ENCODE measurements at places on chromosomes 1 and 21.

GRCh38 chr1:54017979-54018378, at the start of gene LDLRAD1:
Gene LDLRAD1 (minus strand): TSS chr1:54018186. CDS start chr1:54018112, 74 bp downstream.
- no peak for DNase-seq

DNA sequence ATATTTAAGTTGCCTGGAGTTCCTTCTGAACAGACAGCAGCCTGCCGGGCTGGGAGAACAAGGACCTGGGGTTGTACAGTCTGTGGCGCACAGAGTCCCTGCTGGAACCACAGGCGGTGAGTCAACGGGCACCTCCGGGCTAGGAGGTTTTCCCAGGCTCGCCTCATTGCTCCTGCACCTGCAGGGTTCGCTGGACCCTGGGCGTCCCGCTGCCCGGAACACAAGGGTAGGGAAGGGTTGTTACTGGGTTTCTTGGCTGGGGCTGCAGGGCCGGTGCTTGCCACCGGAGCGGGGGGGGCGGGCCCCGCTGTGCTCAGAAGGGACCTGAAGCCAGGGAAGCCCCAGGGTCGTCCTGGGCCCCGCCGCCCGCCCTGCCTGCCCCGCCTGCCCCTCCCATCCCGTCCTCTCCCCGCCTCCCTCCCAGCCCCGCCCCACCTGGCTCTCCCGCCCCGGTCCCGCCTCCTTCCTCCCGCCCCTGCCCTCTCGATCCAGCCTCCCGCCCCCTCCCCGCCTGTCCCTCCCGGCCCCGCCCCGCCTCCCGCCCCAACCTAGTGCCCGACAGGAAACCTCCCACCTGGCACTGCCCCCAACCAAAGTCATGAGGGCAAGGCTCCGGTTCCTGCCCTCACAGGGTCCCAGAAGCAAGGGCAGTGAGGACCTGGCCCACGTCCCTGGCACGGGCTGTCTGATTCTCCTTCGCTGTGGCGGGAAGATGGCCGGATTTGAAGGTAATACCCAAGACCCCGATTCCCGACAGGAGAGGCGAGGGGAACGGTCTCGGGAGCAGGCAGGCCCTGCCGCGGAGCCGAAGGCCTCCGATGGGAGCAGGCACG, 6.8 kb downstream of the JMJD4 start:
- peak; percentile 55 for DNase-seq

- peak; percentile 69 for DNase-seq
These were observed 76.2 kb upstream of the KAZN start for GRCh38 chr1:14522077-14522925.

- DNase-seq, result no peak
These were observed 704 bp upstream of the TOMM40L start for GRCh38 chr1:161225178-161225533.

DNA sequence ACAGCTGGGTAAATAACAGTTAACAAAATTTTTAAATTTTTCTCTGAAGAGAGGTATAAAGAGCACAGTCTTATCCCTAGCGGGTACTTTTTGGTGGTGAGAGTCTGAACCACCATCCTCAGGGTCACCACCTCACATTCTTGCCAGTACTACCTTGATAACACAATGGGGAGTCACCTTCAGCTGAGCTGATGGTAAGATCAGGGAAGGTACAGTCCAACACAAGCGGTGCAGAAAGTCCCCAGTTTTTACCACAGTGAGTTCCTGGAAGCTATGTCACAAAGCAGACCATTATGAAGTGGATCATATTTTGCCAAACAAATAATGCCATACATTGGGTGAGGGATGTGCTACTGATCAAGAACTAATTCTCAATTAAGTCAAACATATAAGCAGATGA, 176.9 kb downstream of the FASLG start:
- no peak for DNase-seq

DNA sequence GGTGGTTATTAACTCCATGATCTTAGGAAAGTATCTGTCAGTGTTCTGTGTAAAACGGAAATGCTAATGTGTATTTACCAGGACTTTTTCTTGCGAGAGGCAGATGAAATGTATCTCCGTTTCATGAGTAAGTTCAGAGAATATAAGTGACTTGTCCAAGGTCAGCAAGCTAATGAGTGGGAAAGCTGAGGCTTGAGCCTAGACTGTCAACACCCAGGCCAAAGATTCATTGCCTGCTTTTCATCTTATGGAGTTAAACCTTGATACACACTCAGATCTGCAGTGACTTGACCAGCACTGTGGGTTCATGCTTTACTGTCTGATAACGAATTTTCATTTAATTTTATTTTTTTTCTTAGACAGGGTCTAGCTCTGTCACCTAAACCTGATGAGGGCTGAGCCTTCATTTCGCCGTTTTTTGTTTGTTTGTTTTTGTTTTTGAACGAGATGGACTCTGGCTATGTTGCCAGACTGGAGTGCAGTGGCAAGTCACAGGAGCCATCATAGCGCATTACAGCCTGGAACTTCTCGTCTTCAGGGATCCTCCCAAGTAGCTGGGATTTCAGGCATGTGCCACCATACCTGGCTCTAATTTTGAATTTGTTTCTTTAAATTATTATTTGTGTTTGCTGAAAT, 918 bp upstream of the JTB start:
- DNase-seq, result no peak

GRCh38 chr1:29641921-29642320, 405.6 kb downstream of the PTPRU start:
- no peak for DNase-seq

DNA sequence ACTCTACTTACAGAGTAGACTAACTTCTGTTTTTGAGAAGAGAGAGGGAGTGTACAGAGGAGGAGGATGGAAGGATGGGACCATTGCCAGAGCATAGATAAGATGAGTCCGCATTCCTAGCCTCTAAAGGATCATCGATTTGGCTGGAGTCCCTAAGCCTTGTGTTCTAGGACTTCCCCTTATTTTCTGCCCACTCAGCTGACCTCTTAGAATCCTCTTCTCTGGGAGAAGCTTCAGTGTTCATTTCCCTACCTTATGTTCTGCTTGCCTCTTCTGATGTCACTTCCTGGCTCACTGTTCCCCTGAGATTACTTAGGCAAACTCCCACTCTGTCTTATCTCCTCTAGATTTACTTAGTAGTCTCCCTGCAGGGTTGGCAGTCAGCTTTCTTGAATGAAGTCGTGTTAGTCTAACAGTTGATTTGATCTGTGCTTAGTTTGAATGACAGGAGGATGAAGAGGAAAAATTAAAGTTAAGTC, 156.7 kb downstream of the SYT2 start:
- DNase-seq, result no peak

DNA sequence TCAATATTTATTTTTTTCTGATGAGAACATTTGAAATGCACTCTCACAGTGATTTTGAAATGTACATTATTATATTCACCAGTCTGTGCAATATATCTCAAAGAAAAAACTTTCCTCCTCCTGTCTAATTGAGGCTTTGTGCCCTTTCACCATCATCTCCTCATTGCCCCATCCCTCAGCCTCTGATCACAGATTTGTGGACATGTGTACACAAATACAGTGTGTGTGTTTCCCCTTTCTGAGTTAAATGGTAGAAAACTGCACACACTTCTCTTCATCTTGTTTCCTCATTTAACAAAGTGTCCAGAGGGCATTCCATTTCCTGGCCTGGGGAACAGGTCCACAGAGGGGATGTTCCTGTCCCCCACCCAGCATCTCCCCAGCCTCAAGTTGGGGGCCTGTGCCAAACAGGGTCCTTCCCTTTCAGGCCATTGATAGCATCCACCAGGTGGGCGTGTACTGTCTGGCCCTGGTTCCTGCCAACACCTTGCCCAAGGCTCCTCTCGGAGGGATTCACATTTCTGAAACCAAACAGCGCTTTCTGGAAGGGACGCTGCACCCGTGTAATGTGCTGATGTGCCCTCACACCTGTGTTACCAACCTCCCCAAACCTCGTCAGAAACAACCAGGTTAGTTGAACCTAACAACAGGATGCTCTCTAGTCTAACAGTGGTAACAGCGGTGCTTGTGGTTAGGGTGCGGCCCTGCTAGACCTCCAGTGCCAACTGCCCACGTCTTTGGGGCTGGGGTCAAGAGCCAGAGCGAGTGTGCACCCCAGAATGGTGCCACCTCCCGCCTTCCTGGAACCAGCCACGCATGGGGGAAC, 54.6 kb downstream of the S100B start:
- DNase-seq, result no peak

DNA sequence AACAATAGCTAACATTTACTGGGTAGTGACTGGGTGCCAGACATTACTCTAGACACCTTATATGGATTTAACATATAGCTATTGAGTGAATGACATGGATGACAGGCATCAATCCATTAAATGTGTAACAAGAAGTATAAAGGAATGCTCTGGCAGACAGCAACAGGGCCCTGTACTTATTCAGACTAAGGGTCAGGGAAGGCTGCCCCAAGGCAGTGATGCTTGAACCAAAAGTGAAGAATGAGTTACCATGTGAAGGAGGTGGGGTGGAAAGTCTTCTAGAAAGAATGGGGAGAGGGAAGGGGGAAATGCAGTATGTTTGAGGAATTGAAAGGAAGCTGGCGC, 8.3 kb upstream of the PTPRF start:
- no peak for DNase-seq

DNA sequence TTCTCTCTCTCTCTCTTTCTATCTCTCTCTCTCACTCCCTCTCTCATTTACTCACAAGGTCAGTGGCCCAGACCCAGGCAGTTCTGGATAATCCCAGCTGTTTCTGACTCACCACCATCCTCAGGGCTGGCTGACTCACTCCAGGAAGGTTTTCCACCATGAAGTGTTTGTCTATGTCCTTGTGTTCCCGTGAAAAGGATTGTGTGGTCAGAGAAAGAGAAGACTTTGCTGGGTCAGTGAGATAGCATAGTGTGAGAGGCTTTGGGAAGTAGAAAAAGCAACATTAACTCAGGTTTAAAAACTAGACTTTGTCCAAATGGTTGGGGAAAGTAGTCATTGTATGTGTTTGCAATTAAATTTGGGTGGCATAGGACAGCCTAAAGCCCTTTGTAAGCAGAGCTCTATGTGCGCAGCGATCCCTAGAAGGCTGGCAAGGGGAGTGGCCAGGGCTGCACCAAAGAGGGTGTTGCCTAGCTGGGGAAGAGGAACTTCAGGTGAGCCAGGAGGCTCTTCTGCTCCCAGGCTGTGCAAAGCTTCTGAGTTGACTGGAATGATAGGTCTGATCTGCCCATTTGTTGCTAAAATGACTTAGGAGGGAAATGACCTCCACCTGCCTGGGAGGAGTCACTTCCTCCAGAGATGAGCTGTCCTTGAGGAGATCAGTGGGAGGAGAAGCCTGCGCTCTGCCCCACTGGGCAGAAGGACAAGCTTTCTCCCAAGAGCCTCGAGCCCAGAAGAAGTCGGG, 4.9 kb upstream of the CAPN2 start:
- DNase-seq, result peak; percentile 91

DNA sequence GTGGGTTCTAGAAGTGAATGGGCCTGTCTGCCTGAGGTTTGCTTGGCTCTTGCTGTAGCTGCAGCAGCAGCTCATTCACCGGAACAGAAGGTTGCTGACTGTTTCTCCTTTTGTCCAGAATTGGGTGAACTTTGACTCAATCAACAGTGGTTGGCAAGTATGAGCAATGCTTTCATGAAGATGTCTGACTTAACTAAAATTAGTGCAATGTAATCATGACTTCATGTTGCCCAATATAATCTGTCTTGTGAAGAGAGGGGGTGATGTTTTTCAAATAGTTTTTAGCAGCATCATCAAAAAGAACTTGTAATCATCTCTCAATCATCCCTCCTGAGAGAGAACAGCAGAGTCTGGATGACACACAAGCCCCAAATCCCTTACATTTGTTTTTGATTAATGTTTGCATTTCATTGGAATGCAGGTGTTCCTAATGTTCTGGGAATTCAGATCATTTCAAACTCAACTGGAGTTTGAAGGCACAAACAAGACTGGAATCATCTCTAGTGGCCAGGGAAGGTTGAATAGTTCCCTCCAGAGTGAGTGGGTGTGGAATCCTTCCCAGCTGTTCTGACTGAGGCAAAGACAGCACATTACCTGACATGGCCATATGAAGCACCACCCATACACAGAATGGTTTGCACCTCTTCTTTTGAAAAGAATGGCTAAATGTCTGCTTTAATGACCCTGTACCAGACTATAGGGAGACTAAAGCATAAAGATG, 82.9 kb downstream of the HLX start:
- no peak for DNase-seq

- DNase-seq, result no peak
These were observed 99.7 kb downstream of the NOS1AP start for GRCh38 chr1:162169031-162169790.

- peak; percentile 95 for DNase-seq
These were observed at the start of gene DEPDC1 for GRCh38 chr1:68496680-68497357. Gene DEPDC1 (minus strand): TSS chr1:68497082. CDS start chr1:68496999, 83 bp downstream.

GRCh38 chr1:179973198-179974110, 18.8 kb downstream of the CEP350 start:
- DNase-seq, result no peak

DNA sequence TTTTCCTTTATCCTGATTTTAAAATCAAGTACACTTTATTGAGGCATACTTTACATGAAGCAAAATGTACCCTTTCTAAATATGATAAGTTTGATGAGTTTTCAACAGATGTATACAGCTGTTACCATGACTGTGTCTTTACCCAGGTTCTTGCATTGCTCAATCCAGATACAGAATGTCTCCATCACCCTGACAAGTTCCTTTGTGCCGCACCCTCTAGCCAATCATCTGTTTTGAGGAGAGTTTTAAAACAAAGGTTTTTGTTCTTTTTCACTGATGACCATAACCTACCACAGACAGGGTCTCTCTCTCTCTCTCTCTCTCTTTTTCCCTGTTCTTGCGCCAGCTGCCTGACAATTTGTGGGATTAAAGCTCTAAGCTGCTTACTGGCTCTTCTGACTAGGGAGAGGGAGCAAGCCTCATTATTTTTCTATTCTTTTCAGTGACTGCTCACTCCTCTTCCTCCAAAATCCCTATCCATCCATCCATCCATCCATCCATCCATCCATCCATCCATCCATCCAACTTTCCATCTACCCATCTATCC, 1.2 kb upstream of the KCNE1 start:
- DNase-seq, result no peak

DNA sequence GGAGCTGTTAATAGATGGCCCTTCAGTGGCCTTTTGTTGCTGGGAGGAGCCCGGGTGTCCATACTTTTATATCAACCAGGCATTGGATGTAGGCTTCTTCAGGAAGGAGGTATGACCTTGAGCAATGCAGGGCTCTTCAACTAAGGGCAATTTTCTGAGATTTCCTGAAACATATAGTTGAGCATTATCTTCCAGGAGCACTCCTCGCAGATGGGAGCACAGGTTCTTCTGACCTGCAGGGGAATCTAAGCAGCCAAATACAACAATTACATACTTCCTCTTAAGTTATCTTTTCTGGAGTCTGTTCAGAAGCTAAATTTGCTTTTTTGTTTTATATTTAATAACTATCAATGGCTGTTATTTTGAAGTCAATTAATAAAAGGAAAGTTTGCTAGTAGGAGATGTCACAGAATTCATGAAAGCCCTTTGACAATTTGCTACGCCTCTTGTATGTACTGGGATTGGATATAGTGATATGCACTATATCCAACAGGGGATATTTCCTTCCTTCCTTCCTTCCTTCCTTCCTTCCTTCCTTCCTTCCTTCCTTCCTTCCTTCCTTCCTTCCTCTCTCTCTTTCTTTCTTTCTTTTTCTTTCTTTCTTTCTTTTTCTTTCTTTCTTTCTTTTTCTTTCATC, 422.6 kb upstream of the NEGR1 start:
- no peak for DNase-seq

Measured in muscle of back (tissue), 13 donors.